ENCODE measurements at places on chromosomes 6 and 20. TPM values are rescaled to one million over a fixed set of nuclear protein-coding genes. Genes with fewer than 3 reads are reported as not detected.

GRCh38 chr20:7881551-7881950 lies 58.7 kb downstream of the HAO1 start:
- no peak for DNase-seq

GRCh38 chr20:26167499-26167898 lies 470.8 kb upstream of the ZNF337 start:
- DNase-seq, result no peak

GRCh38 chr6:54802775-54803634 lies 43.6 kb upstream of the FAM83B start:
- no peak for DNase-seq

DNA sequence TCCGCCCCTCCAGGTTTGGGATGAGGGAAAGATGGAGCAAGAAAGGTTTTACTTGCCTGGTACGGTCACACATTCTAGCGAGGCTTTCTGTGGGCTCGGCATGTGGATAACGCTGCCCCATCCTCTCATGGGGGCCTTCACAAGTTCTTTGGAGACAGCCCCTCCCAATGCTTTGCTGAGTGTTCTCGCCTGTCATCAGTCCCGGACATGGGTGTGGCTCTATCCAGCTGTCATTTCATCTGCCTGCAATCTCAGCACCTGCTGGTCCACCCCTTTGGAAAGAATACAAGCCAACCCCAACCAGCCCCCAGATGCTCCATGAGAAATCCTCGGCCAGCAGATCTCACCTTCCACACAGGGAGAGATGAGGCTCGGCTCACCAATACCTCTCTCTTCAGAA lies 30.3 kb upstream of the MDGA1 start:
- no peak for DNase-seq

- DNase-seq, result no peak
Measured at GRCh38 chr20:48409055-48409615, 418.7 kb downstream of the PREX1 start.

DNA sequence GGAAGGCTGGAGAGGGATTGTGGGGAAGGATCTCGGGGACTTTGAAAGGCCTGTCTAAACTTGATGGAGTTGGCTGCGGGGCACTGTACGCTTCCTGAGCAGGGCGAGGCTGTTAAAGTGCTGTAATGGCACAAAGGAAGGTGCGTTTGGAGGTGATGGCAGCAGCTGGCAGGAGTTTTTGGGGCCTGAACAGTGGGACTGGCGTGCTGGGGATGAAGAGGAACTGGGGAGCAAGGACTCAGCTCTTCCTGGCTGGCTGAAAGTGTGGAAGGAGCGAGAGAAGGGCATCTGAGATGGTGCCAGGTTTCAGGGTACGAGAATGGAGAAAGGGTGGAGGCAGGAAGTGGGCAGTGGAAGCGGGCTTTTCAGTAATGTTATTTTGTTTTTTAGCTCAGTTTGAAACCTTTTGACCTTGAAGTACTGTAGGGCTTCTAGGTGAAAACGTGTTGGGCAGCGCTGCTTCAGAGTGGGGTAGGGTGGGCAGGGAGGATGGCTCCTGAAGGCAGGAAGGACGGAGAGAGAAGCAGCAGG lies 8.0 kb downstream of the TMEM181 start:
- no peak for DNase-seq

DNA sequence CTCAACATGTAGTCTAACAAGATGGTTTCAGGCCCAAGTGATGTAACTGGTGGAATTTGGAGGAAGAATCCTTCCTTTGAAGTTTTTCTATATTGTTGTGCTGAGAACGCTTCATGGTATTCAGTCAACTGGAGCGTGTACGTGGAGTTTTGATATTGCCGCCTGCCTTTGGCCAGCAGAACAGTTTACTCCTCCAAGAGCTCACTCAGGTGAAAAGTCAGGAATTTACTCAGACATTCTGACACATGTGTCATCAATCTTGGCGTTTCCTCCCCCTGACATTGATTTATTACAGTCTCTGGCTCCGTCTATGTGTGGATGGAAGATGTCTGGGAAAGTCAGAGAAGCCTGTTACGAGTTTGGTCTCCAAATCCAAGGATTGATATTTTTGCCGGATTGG lies 19.0 kb upstream of the TGM2 start:
- DNase-seq, result no peak

DNA sequence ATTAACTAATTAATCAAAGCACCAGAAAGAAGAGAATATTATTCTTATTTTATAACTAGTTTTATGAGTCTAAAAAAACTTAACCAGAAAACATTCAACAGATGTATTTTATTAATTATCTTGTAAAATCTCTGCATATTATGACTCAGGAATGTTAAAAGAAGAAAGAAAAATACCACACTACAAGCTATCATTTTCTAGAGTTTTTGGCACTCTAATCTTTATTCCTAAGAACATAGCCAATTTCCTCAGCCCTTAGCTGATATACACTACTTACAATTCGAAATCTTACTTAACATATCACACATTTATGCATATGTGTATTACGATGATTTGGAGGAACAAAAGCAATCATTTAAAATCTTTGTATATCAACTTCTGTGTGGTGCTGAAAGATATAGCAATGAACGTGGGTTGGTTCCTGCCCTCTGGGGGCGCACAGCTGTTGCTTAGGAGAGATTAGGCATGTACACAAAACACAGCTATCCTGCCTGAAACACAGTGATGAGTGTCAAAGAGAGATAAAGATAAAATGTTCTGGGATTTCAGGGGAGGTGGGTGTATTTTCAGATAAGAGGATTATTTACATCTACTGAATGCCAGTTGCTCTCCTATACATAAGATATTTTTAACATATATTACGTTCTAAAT lies 404.5 kb downstream of the SYNE1 start:
- no peak for DNase-seq

ALDH5A1 gene
- 1.5 TPM for total RNA-seq

BIRC7 gene
- total RNA-seq, result 0.26 TPM

TEAD3 gene
- total RNA-seq, result 18.0 TPM

BNIP5 gene
- total RNA-seq, result not detected

Data from H7 (cell line).